ENCODE measurements at places on chromosomes 1 and 21.

- DNase-seq, result no peak
These were observed 19.7 kb upstream of the ARF1 start for GRCh38 chr1:228062812-228063211.

GRCh38 chr21:24123785-24124184 lies 1483.5 kb downstream of the MRPL39 start:
- DNase-seq, result no peak

DNA sequence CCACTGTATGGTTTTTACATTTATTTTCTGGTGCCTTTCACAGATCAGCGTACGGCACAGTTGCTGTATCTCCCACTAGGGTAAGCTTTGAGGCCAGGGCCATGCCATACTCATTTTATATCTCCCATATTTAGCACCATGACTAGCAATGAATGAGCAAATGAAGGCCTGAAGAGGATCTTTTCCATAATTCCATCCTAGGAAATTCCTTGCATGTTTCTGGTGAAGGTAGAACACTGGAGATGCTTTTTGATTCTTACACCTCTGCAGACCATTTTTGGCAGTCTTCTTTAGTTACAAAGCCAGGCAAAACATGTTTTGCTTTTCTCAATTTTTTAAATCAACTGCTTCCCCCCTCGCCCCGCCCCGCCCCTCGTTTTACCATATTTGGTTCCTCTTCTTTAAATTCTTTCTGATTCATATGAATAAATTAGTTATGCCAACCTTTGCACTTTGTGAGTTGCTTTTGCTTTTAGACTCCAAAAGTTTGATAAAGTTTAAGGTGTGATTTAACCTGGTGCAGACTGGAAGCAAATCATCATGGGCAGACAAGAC lies 78.9 kb upstream of the AK4 start:
- DNase-seq, result no peak

GRCh38 chr1:34879230-34879629 lies 19.7 kb upstream of the SMIM12 start:
- DNase-seq, result no peak

- DNase-seq, result no peak
These were observed 283.1 kb downstream of the LMX1A start for GRCh38 chr1:165073185-165074007.

GRCh38 chr1:9231648-9232332 lies 2.8 kb upstream of the H6PD start:
- DNase-seq, result no peak

- peak; percentile 23 for DNase-seq
These were observed 52.1 kb downstream of the SLC35D1 start for GRCh38 chr1:67001682-67002425.

GRCh38 chr1:232924874-232925273 lies 25.5 kb upstream of the NTPCR start:
- no peak for DNase-seq

- DNase-seq, result no peak
These were observed 7.4 kb downstream of the POFUT2 start for GRCh38 chr21:45280178-45280821.

GRCh38 chr1:199759268-199759730 lies 268.2 kb upstream of the NR5A2 start:
- no peak for DNase-seq

GRCh38 chr1:174775621-174776020 lies 224.1 kb upstream of the CACYBP start:
- DNase-seq, result no peak

GRCh38 chr1:245153552-245154428 lies 995 bp upstream of the KIF26B start:
- peak; percentile 42 for DNase-seq

- DNase-seq, result peak; percentile 63
These were observed 10.3 kb downstream of the LMNA start for GRCh38 chr1:156124557-156125483.

- no peak for DNase-seq
These were observed 10.2 kb downstream of the SPSB1 start for GRCh38 chr1:9302745-9303524.

DNA sequence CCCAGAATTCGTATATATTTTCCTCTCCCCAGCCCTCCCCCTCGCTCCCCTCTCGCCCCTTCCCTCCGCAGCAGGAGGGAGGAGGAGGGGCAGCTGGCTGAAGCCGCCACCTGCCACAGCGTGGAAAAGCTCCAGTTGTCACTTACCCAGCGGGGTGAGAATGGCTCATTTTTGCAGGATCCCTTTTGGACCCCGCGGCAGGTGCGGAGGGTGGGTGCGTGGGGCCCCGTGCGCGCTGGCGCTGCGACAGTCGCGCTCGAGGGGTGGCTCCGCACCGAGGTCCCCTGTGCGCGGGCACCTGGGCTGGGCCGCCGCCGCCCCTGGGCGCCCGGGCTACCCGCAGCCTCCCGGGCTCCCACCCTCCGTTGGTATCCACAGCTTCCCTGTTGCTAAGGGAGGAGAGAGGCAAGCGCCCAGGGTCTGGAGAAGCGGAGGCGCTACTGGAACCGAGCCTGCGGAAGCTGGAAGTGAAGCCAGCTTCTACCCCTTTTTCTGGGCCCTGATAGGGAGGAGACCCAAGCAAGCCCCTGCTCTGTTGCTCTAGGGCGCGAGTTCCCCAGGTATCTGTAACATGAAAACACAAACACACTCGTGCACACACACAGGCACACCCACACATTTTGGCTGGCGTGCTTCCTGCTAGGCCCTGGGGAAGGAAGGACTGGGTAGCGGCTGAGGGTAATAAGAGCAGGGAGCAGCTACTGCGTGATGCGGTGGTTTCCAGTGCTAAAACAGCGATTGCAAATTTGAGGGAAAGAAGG lies at the start of gene ERICH3:
Gene ERICH3 (minus strand): TSS at position 442 of the 761 bp plus-strand sequence. CDS start 273 bp downstream, at position 169.
- DNase-seq, result no peak

DNA sequence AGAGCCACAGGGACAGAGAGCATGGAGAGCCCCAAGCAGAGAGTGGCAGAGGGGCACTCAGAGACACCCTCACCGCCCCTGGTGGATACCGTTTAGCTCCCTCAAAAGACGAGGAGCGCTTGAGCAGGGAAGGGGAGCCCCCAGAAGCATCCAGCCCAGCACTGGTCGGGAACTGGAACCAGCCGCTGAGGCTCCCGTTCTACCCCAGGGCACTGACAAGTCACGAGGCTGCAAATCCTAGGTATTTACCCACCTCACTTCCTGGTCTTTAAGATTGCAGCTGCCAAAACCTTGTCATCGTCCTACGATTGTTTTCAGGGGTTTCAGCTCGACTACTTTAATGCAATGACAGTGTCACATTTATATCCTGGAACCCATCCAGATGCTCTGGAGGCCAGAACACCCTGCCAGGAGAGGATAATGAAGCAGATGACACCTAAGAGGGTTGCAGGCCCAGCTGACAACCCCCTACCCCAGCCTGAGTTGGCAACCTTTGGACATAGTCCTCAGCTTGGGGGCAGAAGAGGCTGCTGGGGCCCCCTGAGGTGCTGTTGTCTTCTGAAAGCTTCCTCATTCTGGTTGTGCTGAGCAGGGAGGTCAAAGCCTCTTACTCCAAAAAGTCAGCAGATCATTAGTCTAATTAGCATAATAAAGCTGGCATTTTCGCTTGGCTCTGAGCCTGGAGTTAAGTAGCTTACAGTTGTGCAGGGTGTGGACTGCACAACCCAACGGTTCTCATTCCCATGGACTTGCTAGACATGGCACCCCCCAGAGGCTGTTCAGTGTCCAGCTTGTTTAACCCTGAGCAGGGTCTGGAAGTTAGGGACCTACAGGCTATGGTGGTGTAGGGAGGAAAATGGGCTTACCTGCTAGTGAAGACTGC lies 20.6 kb upstream of the BACE2 start:
- DNase-seq, result no peak

DNA sequence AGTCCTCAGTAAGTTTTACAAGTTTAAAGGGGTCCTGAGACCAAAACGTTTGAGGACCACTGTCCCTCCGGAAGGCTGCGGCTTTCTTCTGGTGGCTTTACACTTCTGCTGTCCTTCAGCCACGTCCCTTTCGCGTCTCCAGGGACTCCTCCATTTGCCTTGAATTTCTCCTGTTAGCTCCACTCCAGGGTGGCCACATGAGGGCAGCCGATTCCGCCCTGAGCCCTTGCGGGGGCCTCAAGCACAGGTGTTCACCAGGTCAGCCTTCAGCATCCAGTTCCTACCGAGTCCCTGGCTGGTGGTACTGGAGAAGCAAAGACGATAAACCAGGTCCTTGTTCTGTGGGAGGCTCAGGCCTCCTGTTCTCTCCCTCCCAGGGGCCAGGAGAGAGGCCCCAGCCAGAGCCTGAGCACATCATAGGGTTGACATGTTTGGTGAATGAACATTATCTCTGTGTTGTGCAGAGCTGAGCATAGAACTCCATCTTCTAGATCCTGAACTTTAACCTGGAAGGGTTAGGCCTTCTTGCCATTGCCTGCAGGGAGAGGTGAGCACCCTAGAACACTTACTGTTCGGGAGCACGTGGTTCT lies 27.4 kb upstream of the COQ8A start:
- peak; percentile 75 for DNase-seq

- DNase-seq, result no peak
These were observed 5.9 kb upstream of the LHX9 start for GRCh38 chr1:197911111-197911856.

- DNase-seq, result peak; percentile 18
These were observed 89.8 kb downstream of the ITPKB start for GRCh38 chr1:226649244-226649643.
